ENCODE measurements at places on chromosomes 3 and 15. TPM values are rescaled to one million over a fixed set of nuclear protein-coding genes. Genes with fewer than 3 reads are reported as not detected.

Gene LIPC
- 15.6 TPM for polyA plus RNA-seq

Gene CELF6
- polyA plus RNA-seq = 5.1 TPM

Gene TMEM44
- 22.6 TPM for polyA plus RNA-seq

Gene INO80
- polyA plus RNA-seq = 27.6 TPM

Gene ARIH1
- polyA plus RNA-seq = 199 TPM

Gene RHCG
- polyA plus RNA-seq = 1.9 TPM

Gene HLTF
- polyA plus RNA-seq = 58.6 TPM

Measured in left kidney (tissue), 8 donors.